GM18507 (cell line): ENCODE measurements at places on chromosomes 1 and 21.

- no peak for DNase-seq
Measured at GRCh38 chr1:903721-904271, 19.9 kb upstream of the SAMD11 start.

- DNase-seq, result no peak
Measured at GRCh38 chr1:163528710-163529348, 207.1 kb downstream of the NUF2 start.

DNA sequence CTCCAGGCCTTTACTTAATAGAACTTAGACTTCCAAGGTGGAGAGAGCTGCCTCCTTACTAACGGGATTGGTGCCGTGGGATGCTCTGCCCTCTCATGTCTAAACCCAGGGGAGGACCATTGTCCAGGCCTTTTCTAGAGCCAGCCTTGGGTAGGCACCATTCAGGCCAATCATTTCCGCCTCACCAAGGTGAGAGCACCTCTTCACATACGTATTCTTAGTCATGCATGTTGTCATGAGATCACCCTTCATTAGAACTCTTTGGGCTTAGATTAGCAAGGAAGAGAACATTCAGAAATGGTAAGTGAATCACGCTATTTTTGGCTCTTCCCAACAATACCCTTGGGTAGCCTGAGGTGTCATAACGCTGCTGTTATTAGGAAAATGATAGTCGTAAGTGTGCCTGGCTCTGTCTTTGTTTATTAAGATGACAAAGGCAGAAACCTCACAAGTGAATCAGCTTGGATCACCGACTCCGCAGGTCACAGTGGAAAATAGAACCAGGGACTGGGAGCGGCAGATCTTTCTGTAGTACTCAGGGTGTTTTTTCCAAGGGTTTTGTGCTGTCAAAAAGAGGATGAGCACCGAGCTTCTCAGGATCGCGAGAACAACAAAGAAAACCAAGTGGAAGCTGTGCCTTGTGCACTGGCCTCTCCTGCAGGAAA lies 55.0 kb downstream of the HUNK start:
- DNase-seq, result no peak

DNA sequence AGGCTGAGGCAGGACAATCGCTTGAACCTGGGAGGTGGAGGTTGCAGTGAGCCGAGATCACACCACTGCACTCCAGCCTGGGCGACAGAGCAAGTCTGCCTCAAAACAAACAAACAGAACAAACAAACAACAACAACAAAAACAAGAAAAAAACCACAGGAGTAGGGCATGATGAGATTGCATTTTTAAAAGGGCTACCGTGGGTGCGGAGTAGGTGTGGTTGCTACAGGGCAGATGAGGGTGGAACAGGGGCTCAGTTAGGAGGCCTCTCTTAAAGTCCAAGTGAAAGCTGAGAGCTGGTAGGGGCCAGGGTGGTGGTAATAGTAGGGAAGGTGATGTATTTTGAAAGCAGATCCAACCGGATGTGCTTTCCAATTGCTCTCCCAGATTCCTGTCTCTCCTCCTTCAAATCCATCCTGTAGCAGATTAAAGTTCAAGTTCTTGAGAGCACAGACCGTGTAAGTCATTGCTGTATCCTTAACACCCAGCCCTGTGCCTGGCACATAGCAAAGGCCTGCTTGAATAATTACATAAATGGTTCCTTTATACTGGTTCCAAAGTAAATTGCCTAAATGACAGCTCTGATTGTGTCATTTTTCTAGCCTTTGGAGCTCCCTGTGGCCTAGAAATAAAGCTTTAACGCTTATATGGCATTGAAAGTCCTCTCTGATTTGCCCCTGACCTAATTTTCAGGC lies 4.2 kb upstream of the LINGO4 start:
- DNase-seq, result no peak

GRCh38 chr1:43444836-43445235 lies 8.9 kb downstream of the HYI start:
- no peak for DNase-seq

- DNase-seq, result no peak
Measured at GRCh38 chr1:40887012-40887378, 24.8 kb upstream of the CITED4 start.

- DNase-seq, result no peak
Measured at GRCh38 chr21:34889676-34890469, 159.2 kb downstream of the RUNX1 start.

GRCh38 chr21:15212206-15212605 lies 147.4 kb upstream of the NRIP1 start:
- DNase-seq, result no peak

DNA sequence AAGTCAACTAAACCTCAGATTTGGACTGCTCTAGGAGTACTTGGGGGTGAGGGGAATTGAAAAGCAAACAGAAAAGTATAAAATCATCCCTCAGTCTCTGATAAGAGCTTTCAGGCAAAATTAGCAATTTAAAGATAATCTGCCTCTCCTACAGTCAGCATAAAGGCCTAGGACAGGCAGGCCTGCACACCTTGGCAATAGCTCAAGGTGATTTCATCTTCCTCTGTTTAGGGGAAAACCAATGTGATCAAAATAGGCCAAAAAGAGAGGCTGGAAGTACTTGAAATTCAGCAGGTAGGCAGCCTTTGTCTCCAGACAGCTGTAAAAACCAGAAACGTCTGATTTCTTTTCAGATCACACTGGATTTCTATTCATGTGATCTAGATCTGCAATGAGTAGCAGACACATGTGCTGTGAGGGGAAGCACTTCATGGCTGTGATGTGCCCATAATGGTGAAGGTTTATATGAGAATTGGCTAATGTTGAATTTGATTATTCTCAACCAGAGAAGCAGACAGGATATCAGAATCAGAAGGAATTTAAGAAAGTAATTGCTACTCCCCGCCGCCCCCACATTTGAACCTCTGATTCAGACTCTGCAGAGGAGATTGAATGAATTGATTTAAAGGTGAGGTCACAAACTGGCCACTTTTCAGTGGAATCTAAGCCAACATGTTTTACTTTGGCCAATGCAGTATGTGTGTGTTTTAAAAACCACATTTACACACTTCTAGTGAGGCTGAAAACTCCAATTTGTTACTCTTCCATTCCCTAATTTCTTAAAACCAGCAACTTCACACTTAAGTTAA lies 45.8 kb upstream of the DNASE2B start:
- no peak for DNase-seq

DNA sequence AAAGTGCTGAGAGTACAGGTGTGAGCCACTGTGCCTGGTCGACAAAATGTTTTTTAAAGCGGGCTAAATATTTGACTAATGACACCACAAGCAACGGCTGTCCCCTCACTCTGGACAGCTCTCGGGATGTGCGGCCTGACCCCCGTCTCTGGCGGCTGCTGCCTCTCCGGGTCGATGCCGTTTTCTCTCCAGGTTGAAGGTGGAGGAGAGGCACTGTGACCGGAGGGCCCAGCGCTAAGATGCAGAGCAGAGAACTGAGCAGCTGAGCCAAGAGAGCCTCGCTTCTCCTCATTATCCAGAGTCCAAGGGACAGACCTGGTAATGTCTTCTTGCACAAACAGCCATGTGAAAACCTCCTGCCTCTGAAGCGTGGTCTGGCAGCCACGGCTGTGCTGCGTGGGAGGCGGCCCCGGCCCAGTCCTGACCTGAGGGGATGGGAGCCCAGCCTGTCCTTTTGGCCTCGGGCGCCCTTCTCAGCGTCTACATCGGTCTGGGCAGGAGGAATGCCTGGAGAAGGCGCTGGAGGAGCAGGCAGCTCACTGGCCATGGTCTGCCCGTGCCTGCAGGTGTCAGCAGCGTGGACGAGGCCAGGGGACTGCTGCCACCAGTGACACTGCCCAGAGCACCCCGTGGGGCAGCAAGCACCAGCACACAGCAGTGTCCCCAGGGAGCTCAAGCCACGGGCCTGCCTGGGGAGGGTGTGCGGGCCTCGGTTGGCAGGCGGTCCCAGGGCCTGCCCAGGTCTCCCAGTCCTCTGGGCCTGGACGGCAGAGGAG lies 10.3 kb downstream of the MORN1 start:
- DNase-seq, result no peak

DNA sequence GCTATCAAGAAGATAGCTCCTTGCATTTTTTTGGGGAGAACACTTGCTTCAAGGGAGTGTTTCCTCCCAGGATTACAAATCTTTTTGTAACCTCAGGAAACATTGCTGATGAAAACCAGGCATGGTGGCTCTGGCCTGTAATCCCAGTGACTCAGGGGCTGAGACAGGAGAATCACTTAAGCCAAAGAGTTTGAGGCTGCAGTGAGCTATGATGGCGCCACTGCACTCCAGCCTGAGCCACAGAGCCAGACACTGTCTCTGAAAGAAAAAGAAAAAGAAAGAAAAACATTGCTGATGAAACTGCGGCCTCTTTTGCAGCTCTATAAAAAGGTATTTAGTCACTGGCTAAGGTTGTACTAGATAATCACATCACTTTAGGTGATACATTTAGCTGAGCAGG lies 7.3 kb downstream of the RNU1-2 start:
- no peak for DNase-seq

DNA sequence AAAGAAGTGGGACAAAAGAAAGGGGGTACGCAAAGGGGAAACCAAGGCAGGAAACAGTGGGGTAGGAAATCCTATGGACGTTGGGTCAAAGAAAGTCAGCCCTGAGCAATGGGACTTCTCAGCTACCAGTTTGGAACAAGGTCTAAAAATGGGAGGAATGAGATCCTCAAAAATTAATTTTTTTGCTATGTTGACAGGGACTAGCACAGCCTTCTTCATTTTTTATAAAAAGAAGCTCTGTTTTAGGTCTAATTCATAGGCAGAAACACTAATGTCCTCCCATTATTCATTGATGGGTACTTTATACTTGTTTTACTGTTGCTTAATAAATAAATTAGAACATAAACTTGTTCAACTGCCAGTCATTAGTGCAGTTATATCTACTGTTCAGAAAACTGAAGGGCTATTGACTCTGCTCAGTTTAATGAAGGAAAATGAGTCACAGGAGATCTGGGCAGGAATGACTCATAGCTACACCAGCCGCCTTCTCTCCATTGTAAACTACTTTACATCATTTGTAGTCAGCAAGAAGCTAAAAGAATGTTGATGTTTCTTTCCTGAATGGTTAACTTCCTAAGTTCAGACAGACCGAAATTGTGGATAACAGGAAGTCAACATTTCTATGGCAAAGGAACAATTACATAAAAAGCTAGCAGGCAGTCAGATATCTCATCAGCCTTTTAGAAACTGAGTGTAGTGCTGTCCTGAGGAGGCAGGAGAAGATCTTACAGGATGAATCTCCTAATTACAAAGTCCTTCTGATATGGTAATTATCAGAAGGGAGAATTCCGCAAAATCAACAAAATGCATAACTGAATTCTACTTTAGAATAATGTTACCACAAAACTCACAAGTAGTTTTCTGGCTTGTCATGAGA lies 356.4 kb upstream of the PKN2 start:
- DNase-seq, result no peak

- DNase-seq, result no peak
Measured at GRCh38 chr1:68049941-68050878, at the start of gene DIRAS3. Gene DIRAS3 (minus strand): TSS chr1:68050627. CDS start chr1:68047297, 3,330 bp downstream.

DNA sequence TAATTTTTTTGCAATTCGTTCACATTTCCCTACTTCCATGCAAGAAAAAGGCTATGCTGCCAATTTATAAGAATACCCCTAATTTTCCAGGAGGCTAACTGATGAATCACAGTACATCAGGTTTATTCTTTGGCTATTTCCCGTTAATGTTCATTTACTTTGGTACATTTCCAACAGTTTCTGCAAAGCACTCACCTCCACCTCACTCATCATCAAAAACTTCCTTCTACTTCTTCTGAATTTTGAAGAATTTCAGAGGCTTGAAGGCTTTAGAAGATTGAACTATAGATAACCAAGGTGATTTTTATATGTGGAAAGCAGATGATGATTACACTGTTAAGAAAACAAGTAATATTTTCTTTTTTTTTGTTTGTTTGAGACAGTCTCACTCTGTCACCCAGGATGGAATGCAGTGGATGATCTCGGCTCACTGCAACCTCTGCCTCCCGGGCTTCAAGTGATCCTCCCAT lies 60.5 kb upstream of the HP1BP3 start:
- no peak for DNase-seq

- no peak for DNase-seq
Measured at GRCh38 chr21:46618738-46619379, 14.0 kb upstream of the S100B start.

- no peak for DNase-seq
Measured at GRCh38 chr1:154623358-154623757, 15.4 kb upstream of the ADAR start.

GRCh38 chr1:73593364-73593763 lies 604.6 kb downstream of the LRRIQ3 start:
- DNase-seq, result no peak

DNA sequence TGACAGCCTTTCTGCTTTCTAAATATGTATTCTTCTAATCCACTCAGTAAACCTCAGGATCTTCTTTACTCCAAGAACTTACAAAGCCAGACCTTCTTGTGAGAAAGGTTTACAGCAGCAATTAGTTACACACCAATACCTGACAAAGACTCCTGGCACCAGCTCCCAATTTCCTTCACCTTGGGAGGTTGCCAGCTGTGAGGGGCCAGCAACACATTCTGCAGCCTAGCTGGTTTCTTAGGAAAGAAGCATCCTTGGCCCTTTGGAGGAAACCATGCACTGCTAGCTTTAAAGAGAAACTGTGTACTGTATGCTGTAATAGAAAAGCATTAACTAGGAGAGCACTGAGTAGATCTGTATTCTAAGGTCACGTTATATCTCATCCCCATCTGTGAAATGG lies 10.8 kb downstream of the FYB2 start:
- no peak for DNase-seq

DNA sequence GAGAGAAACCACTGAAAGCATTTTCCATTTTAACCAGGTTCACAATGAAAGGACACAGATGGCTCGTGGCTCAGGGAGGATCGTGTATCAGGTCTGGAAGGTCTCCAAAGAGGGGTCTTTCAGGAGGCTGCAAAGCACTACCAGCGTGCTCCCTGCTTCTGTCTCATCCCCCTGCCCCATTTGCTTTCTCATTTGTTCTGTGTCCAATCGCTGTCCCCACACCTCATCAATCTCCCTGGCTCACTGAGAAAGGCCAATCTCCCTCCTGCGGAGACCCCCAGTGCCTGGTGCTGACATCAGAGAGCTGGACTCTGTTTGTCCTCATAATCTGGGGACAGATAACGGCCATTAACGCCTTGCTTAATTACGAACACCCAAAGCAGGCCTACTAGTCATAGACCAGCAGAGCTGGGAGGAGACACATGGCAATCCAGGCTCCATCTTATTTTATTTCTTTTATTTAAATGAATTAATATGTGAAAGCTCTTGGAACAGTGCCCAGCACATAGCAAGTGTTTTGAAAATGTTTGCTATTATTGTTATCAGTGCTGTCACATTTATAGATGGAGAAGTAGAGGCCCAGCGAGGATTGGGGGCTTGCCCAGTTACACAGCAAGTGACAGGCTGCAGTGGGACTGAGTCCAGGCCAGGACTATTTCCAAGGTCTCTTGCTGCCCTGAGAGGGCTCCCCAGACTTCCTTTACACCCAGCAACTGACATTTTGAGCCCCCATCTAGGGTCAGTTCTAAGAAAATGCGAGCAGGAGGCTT lies 341.0 kb upstream of the USP24 start:
- no peak for DNase-seq

GRCh38 chr1:179030130-179030529 lies 4.4 kb downstream of the FAM20B start:
- DNase-seq, result no peak

GRCh38 chr1:92480200-92480812 lies 6.4 kb downstream of the GFI1 start:
- DNase-seq, result no peak

- DNase-seq, result no peak
Measured at GRCh38 chr1:154512760-154513159, 10.5 kb upstream of the SHE start.
